ENCODE measurements at places on chromosomes 11 and 22.

GRCh38 chr11:36012455-36012854 is 68.6 kb downstream of the LDLRAD3 start:
- no peak for DNase-seq

GRCh38 chr22:37731804-37732471 is 35.1 kb downstream of the TRIOBP start:
- no peak for DNase-seq

DNA sequence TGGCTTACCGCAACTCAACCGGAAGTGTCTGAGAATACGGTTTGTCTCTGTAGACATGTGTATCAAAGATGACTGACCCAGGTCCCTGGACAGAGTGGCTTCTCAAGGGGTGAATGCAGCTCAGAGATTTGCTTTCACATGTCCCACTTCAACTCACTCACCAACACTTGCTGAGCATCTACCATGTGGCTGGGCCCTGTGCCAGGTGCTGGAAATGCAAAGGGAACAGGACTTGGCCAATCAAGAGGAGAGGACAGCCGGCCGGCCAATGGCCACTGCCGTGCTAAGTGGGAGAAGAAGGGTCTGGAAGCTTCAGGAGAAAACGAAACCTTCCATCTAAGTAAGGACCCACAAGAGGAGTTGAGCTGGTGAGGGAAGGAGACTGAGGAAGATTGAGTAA is 151.3 kb downstream of the CEP164 start:
- no peak for DNase-seq

DNA sequence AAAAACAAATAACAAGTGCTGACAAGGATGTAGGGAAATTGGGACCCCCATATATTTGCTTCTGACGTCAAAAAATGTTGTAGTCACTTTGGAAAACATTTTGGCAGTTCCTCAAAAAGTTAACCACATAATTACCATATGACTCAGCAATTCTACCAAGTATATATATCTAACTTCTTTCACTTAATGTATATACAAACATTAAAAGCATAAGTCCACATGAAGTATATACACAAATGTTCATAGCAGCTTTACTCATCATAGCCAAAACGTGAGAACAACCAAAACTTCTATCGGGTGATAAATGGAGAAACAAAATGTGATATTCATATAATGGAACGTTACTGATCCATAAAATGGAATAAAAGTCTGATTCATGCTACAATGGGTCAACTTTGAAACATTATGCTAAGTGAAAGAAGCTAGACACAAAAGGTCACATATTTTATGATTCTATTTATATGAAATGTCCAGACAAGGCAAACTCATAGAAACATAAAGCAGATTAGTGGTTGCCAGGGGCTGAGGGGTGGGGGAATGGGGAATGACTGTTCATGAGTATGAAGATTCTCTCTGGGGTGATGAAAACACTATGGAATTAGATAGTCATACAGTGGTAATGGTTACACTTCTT is 48.7 kb upstream of the TEAD1 start:
- DNase-seq, result no peak

- no peak for DNase-seq
These were observed 39.7 kb downstream of the YWHAH start for GRCh38 chr22:31983911-31984656.

GRCh38 chr11:92766698-92767097 is 202.8 kb upstream of the MTNR1B start:
- no peak for DNase-seq

DNA sequence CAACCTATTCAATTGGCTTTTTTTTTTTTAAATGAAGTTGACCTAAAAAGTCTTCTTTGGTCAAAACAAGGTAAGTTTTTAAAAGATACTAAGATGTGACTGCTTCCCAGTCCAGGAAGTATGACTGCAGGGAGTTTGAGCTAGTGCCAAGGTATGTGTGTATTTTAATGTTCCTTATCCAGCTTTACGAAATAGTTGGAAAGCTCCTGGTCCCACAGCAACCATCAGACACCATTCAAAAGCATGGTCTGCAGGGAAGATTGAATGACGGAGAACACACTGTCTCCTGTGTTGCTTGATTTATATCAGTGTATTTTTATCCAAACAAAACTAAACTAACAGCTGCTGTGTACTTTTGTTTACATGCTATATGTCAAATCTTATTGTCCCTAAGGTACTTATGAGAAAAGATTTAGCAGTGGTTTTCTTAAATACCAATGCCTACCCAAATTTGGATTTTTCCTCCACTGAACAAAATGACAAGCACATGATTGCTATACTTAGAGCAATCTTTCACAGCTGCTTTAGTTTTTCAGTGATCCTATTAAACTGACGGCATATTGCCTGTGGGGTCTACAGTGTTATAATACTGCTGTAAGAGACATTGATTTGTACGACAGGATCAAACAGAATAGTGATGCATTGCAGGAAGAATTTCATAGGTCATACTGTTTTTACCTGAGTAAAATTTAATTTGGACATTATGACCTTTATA is 122.9 kb downstream of the DCDC1 start:
- DNase-seq, result no peak

- DNase-seq, result no peak
These were observed 16.3 kb upstream of the CLMP start for GRCh38 chr11:123211149-123211852.

GRCh38 chr22:48047722-48048500 is 1285.5 kb downstream of the TBC1D22A start:
- DNase-seq, result no peak

- DNase-seq, result no peak
These were observed 33.4 kb upstream of the APOL5 start for GRCh38 chr22:35684270-35684700.

DNA sequence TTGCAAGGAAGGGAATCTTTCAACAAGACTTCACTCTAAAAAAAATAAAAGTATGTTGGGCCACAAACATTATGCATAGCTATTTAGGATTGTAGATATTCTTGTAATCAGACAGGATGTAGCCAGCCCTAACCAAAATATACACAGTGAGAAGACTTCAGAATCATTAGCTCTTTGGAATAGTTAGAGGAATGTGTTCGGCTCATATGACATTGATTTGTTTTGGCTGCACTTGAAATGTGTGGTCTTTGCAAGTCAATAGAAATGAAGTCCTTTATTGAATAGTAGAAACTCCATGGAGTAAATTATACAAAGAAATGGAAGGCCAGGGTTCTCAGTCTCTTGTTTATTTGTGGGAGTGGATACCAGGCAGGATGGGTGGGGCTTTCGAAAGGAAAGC is 692.1 kb downstream of the NTM start:
- no peak for DNase-seq

- DNase-seq, result no peak
These were observed 463.3 kb downstream of the SOX6 start for GRCh38 chr11:15893080-15893492.

DNA sequence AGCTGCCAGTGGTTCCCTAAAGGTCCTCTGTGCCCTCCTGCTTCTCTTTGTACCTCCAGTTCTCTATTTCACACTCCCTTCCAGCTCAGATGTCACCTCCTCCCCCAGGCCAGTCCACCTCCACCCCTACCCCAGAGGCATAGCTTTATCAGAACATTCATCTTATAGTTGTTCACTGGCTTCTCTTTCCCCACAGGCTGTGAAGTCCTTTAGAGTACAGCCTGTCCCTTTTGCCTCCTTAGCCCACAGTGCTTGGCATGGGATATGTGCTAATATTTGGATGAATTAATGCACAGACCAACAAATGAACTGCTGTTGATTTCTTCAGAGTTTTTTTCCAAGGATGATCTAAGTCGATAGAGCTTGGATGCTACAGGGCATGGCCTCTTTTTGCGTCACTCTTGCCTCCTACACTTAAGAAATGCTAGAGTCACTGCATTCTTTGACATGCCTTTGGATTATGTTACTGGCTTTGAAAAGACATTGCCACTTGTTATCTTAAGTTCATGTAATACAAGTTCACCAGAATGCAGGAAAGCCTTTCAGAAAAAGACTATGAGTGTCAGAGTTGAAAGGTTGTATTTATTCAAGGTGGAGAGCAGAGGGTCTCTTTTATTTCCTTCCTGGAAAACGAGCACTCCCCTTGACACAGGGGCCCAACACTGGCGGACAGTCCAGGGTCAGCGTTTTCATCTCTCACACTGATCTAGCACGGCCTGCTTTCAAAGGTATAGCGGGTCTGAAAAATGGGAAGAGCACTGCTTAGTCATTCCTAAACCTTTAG is 75.7 kb downstream of the PISD start:
- DNase-seq, result no peak

DNA sequence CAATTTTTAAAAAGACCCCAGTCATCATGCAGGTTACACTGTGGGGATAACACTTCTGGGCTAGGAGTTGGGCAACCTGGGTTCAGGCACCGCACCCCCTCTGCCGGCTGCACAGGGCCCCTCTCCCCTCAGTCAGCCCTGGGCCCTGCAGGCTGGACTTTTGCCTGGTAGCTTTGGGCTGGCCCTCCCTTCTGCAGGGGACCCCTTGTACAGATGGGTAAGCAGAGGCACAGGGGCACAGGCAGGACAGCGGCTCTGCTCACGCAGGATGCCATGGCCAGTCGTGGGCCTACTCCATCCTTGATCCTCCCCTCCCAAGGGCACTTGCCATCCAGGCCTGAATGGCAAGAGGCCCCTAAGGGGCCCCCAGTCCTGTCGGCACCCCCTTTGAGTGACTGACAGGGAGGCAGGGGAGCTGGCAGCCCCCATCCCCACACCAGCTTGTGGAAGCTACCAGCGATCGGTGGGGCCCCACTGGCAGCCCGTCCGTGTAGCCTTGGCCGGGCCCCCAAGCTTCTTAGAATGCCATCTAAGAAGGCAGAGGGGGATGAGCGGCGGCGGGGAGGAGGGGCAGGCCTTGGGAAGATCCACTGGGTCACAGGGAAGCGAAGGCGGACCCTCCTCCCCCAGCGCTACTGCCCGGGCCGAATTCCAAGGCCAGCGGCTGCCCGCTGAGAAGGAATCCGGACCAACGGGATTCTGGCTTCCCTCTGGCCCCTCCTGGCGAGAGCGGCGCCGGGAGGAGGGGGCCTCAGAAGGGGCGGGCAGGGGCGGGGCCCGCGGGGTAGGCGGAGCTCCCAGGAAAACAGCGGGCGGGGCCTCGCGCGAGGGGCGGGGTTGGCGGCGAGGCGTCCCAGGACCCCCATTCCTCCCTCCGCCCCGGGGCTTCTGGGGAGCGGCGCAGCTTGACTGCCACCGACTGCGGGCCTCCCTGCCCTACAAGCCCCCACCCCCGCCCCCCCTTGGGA is 6.8 kb upstream of the CHKA start:
- peak; percentile 22 for DNase-seq

GRCh38 chr11:47107744-47108143 is 68.9 kb downstream of the ARFGAP2 start:
- DNase-seq, result no peak

- DNase-seq, result peak; percentile 71
These were observed 170.2 kb downstream of the BRD1 start for GRCh38 chr22:49657275-49657973.

- no peak for DNase-seq
These were observed 81.3 kb upstream of the TP53I11 start for GRCh38 chr11:45031912-45032519.

GRCh38 chr22:31637447-31637890 is 24.5 kb downstream of the PISD start:
- DNase-seq, result no peak

DNA sequence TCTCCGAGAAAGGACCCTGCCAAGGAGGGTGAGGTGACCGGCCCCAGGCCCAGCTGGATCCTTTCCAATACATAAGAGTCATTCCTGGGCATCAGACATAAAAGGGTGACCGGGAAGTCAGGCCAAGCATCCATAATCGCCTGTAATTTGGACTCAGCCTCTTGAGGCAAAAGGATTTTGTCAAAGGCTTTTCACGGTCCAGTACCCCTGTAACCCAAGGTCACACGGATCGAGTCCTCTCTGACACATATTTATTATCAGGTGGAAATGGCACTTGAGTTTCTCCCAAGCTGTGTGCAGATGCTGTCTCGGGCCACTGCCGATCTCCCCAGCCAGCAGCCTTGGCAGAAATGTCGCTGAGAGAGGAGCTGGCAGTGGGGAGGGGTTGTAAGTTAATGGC is 556.5 kb downstream of the MN1 start:
- DNase-seq, result no peak

DNA sequence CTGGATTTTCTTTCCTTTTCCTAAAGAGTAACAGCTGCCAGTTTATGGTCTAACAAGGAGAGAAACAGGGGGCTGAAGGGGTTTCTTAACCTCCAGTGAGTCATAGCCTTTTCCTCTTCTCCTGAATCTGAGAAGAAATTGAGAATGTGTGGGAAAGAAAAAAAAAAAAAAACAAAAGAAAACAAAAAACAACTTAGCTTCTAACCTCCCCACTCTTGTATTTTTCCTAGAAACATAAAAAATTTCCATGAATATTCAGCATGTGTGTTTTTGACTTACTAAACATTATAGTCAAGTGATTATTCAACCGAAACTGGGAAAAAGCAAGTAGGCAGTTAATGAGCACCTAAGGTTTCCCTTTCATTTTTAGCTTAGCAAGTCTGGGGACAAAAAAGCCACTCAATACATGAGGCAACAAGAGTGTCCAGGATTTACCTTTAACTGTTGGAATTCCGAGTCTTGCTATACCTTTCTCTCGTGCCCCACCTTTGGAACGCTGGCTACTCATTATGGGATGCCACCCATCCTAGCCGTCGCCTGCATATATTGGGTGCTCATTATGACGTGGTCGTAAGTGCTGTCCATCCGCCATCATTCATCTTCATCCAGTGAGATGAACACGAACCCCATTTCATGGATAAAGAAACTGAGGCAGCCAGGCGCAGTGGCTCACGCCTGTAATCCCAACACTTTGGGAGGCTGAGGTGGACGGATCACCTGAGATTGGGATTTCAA is 2.4 kb downstream of the ASPHD2 start:
- no peak for DNase-seq

DNA sequence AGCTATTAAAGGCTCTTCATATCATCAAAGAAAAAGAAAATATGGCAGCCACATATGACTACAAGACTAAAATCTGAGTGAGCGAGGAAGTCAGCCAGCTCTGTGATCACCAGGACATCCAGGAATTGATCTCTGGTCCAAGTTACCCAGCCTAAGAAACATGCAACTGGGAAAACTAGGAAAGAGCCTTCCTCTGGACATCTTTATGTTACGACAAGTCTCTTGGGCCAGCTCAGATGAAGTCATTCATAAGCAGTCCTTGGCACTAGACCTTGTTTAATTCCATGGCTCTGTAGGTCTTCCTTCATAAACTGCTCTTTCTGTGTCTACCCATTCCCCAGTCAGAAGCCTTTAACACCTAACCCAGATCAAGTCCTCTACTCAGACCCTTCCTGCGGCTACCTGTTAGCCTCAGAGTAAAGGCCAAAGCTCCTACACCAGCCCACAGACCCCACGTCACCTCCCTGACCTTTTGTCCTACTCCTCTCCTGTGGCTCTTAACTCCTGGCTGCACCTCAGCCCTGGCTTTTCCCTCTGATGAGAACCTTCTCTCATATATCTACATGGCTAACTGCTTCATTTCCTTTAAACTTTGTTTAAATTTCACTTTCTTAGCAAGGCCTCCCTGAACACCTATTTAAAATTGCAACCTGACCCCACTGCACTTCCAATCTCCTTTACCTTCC is 134.0 kb downstream of the KIF18A start:
- no peak for DNase-seq

DNA sequence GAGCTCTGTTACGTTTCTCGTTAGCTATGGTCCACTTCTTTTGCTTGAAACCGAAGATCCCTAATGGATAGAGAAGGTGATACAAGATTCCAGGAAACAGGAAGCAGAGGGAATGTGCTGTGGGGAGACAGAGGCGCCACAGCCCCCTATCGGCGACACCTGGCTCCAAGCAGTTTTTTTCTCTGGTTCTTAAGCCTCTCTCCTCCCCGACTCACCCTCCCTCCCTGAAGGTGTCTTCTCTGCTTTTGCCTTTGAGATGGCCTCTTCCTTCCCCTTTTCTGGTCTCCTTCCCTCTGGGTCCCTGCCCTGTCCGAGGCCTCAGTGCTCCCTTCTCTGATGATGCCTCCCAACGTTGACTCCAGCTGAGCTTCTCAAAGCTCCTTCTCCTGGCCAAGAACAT is 14.2 kb upstream of the APOBEC3A start:
- DNase-seq, result no peak

Measured in HCT116 (cell line).